SJSA1 (cell line): ENCODE measurements at places on chromosomes 12 and 14.

GRCh38 chr14:58568322-58568721, 69.4 kb upstream of the DACT1 start:
- DNase-seq = no peak

DNA sequence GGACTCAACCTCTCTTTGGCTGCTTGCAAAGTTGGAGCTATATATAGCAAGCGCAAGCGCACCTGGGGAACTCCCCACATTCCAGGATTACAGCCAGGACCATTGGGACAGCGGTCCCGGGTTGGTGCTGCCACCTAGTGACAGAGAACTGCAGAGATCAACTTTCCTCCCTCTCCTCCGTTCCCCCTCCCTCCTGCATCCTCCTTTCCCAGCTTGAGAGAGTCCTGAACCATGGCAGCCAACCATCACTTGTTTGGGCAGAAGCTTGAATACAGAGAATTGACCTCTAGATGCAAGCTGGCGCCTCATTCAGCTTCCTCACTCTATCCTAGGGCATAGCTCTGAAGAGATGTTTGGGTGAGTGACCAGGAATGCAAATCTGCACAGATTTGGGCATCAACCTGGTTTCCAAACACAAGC, 17.4 kb upstream of the FLVCR2 start:
- DNase-seq = peak; percentile 74

- no peak for DNase-seq
Observed at GRCh38 chr14:96631621-96632362, 129.6 kb downstream of the PAPOLA start.

DNA sequence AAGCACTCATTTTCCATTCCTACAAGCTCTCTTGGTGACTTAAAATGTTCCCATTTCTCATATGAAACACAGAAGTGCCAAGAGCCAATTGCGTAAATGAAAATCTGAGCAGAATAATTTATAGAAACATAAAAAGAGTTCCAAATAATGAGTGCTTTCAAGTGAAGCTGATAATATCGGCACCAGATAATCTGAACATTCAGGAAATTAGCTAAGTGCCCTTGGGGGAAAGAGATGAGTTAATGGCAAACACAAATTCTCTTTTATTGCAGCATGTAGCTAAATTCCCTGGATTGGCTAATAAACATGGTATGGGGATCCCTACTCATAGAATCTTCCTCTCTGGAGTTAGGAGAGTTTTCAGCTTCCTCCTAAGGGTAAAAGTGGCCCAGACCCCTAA, 46.7 kb downstream of the DAD1 start:
- DNase-seq = no peak

- DNase-seq = peak; percentile 74
Observed at GRCh38 chr14:39432619-39433451, 602 bp upstream of the FBXO33 start.

- DNase-seq = no peak
Observed at GRCh38 chr12:46526233-46526632, 153.7 kb upstream of the SLC38A2 start.

DNA sequence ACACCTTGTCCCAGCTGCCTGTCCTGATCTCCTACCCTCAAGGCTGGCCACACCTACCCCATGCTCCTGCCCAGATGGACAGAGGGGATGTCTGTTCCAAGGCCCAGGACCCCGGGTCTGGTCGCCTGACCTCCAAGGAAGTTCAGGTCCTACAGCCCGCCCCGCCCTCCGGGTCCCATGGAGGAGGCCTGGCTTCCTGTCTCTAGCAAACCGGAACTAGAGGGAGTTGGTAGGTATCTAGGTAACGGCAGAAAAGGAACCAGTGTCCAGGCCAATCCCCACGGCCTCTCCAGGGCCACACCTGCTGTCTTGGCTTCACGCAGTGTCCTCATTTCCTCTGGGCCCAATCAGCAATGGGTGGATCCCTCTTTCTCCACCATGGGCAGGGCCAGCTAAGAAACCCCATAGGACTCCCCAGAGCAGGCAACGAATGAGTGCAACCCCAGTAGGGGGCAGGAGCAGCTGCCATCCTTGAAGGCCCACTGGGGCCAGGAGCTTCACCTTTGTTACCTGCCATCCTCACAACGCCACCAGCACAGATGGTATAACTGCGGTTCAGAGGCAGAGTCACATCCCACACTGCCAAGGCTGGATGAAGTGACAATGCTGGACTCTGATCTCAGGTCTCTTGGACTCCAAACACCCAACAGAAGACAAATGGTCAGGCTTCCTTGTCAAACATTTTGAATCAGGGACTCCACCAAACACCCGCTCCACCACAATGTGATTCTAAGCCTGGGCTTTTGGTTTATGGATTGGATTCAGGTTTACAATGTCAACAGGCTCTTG, 25.1 kb upstream of the RPLP0 start:
- no peak for DNase-seq

DNA sequence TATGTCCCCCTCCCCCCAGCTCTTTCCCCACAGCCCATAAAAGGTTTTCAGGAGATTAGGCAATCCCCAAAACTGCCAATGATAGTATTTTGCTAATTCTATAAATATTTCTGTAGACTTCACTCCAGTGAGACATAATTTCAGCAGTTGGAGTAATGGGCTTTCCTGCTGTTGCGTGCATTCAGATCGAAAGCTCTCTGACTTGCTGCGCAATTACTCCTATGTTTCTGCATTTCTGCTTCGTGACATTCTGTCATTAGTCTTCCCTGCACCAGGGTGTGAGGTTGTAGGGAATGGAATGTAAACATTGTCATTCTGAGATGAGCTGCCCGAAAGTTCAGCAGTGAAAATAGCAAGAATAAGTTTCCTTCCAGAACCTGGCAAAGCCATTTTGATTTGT, 58.2 kb downstream of the SAMD4A start:
- DNase-seq = peak; percentile 74

DNA sequence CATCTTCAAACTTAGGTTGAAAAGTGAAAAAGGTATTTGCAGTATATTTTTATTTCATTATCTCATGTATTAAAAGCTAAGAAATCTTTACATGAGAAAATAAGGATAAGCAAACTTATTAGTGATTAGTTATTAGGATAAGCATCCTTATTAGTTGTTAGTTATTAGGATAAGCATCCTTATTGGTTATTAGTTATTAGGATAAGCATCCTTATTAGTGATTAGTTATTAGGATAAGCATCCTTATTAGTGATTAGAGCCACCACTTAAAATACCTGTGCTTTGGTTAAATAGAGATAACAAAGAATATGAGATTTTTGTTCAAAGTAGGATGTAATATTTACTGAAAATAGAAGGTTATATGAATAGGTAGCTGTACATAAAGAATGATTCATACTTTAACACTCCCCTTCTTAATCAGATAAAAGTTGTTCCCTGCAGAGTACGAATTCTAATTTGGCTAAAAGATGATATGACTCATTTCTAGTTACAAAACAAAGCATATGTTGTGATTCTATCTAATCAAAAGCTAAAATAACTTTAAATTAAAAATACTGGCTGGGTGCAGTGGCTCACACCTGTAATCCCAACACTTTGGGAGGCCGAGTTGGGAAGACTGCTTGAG, 56.4 kb downstream of the KDM5A start:
- DNase-seq = no peak

DNA sequence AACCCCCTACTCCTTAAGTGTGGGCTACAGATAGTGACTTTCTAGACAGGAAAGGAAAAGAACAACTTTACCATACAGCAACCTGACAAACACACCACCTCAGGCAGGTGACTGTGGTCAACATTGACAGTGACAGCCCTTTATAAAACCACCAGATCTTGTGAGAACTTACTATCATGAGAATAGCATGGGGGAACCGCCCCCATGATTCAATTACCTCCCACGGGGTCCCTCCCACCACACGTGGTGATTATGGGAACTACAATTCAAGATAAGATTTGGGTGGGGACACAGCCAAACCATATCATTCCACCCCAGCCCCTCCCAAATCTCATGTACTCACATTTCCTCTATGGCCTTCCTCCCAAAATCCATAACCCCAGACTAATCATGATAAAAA, 16.3 kb downstream of the OR10P1 start:
- no peak for DNase-seq

DNA sequence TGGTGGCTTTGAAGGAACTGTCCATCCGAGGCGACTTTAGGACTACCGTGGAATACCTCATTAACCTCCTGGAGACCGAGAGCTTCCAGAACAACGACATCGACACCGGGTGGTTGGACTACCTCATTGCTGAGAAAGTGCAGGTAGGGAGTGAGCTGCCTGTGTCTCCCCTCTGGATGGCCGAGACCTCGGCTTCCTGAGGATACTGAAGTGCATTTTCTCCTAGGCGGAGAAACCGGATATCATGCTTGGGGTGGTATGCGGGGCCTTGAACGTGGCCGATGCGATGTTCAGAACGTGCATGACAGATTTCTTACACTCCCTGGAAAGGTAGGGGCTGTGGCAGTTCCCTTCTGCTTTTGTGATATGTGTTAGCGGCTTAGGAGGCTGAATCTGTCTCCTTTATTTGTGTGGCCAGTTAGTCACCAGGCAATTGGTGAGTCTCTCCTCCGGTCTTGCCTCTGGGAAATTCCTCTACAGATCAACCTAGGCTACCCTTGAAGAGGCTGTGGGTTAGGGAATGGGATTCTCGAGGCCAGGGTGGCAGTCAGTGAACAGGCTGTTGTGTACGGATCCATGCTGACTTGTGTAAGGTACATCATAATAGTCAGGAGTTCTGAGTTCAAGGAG, 75.3 kb downstream of the ACACB start:
- no peak for DNase-seq

- peak; percentile 91 for DNase-seq
Observed at GRCh38 chr12:130871286-130872178, at the start of gene RAN. RAN (plus strand) TSS chr12:130872066; CDS start chr12:130872594, 528 bp downstream.

DNA sequence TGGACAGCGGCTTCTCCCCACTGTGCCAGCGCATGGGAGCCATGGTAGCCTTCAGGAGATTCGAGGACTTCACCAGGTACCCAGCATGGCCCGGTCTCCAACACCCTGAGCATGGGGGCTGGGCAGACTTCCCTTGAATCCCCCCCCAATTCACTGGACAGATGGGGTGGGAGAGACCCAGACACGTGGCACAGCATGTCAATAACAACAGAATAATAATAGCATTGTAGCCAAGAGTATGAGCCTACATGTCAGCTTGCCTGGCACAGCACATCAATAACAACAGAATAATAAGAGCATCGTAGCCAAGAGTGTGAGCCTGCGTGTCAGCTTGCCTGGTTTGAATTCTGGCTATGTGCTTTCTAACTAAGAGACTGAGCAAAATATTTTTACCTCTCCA, 76.4 kb downstream of the FOXN4 start:
- DNase-seq = no peak

- no peak for DNase-seq
Observed at GRCh38 chr12:97701901-97702300, 239.3 kb downstream of the RMST start.

DNA sequence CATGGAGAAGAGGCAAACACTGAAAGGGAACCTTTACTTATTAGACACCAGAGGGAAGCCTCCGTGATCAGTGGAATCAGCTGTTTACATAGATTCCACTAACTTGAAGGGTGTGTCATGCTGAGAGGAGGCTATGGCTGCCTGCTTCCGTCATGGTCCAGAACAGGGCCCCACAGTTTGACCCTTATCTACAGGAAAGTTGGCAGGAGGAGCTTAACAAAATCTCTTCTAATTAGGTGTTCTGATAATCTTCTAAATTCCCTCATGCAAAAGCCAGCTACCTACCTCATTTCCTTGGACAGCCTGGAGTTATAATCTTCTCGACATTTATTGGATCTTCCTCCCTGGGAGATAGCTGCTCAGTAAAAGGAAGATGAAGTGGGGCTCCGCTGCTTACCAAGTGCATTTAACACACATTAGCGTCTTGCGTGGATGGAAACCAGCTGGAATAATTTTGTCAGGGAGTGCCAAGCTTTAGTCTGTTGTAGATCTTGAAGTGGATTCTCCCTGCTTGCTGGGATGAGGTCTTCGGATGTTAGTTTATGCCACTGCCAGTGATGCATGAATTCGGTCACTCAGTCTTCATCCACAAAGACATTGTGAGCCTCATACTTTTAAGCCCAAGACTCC, 171.0 kb downstream of the PAH start:
- no peak for DNase-seq

GRCh38 chr12:54784115-54784514, 70.2 kb upstream of the MUCL1 start:
- DNase-seq = no peak

DNA sequence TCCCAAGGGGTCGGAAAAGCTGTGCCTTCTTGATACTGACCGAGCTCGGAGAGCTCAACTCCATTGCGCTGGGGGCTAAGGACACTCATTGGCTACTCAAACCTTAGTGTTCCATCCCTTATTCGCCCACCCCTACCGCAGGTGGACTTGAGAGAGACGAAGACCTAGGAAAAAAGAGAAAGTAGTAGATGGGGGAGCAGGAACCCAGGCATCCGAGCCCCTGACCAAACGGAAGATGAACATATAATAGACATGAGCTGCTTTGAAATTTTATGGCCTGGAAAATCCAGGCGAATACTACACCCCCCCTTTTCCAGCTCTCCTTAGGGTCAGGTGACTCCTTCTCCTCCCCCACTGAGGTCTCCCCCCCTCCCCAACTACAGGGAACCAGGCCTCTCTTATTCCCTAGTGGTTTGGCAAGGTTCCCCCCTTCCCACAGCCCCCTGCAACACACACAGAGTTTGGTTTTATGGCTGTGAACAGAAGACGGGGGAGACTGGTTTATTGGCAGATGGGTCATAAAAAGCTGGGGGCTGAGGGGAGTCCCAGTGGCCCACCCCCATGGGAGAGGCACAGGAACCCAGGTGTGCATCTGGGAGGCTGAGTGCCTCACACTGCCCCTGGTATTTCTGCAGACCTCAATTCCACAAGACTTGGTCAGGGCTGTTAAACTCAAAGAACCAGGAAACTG, 1.6 kb downstream of the GDF11 start:
- DNase-seq = no peak

- no peak for DNase-seq
Observed at GRCh38 chr12:45204757-45205156, 11.1 kb upstream of the ANO6 start.

DNA sequence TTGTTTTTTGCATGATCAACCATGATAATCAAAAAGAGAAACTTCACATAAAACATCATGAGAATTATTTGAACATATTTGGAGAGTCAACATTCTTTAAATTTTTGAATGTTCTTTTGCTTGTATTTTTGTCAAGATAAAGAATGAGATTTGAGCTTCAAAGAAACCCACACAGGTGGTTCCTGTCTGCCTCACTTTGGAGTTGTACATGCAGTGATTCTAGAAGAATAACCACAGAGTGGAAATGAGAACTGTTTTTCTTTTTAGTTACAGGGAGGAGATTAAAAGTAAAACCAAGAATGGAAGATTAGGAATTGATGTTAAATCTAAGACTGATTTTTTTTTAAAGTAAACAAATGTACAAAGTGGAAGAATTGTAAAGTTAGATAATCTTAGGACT, 2.3 kb upstream of the ZNF705A start:
- DNase-seq = no peak

GRCh38 chr12:103986829-103987228, 21.2 kb downstream of the TDG start:
- DNase-seq = peak; percentile 61

DNA sequence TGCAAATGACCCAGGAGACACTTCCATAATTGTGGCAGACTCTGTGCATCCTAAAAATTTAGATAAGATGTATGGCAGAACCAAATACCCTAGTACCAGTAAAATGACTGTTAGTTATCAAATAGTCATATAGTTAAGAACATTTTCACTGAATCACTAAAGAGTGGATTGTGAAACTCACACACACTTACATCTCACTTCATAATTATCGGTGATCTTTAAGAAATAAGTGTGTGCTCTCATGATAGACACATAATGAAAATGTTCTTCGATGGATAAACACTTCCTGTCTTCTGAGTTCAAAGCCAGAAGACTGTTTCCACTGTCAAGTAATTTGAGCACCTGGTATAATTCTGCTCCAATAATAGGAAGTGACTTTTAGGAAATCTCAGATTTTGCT, 19.1 kb upstream of the KLRB1 start:
- no peak for DNase-seq

GRCh38 chr14:93039649-93040315, 75.9 kb downstream of the ITPK1 start:
- no peak for DNase-seq
